Muscle of back (tissue), 13 donors: ENCODE measurements at places on chromosomes 16 and 17. TPM values are rescaled to one million over a fixed set of nuclear protein-coding genes. Genes with fewer than 3 reads are reported as not detected.
A peak's percentile ranks its signal among the peaks of the same experiment; 100 is the strongest.

Gene TNK1
- 0.69 TPM for polyA plus RNA-seq

Gene DCUN1D3
- polyA plus RNA-seq, result 6.2 TPM

Gene PRKCB
- 3.6 TPM for polyA plus RNA-seq

Gene KRTAP4-1
- polyA plus RNA-seq, result not detected

Gene TBC1D28
- not detected for polyA plus RNA-seq

Gene LPO
- 0.17 TPM for polyA plus RNA-seq

DNA sequence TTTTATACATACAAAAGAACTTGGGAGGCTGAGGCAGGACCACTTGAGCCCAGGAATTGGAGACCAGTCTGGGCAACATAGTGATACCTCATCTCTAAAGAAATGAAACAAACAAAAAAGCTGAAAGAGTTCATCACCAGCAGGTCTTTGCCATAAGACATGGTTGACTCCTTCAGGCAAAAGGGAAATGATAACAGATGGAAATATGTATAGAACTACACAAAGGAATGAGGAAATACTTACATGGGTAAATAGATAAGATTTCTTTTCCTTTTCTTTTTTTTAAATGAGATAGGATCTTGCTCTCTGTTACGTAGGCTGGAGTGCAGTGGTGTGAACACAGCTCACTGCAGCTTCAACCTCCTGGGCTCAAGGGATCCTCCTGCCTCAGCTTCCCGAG lies 165.3 kb downstream of the PARN start:
- no peak for DNase-seq

GRCh38 chr16:17499223-17499902 lies 28.6 kb upstream of the XYLT1 start:
- DNase-seq, result no peak

DNA sequence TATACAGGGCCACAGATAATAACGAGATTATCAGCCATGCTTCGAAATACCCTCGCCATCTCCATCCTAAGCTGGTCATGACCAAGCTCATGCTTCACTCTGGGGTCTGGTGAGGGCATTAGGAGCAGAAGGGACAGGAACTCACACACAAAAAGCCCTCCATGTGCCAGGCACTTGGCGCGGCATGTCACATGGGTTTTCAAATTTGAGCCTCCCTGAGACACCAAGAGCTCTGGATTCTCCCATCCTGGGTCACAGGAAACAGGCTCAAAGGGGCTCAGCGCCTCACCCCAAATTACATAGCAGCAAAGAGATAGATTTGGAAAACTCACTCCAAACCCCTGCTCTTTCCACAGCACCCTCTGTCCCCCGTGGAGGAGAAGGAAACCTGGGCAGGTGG lies 239.5 kb downstream of the GSG1L start:
- DNase-seq, result no peak

DNA sequence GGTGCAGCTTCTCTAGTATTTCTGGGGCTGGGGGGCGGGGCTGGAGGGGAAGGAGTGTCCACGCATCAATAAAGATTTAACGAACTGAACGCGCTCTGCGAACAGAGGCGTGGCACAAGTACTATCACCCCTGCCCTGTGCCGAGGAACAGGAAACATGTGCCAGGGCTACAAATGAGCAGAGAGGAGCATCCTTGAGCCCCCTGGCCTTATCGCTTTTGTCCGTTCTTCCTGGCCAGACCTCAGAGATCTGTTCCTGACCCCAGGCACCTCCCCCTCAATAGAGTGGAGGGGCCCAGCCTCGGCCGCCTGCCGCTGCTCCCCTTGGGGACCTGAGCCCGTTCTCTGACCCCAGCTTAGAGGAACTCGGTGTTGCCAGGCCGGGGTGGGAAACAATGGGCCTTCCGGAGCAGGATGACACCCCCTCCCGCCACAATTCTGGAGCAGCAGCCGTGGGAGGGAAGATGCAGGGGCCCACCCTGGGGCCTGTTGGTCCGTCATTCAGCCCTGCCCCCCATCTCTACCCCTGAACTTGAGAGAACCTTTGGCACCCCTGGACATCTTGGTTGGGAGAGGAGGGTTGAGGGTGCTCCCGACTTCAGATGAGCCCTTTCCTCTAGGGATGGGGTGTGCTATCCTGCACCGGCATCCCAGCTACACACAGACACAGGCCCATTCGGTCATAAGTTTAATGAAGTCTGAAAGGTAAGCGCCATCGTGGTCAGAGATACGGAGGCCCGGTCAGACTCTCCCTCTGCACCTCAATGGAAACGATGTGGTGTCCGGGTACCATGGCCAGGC lies 1.1 kb downstream of the NAA38 start:
- peak; percentile 55 for DNase-seq

DNA sequence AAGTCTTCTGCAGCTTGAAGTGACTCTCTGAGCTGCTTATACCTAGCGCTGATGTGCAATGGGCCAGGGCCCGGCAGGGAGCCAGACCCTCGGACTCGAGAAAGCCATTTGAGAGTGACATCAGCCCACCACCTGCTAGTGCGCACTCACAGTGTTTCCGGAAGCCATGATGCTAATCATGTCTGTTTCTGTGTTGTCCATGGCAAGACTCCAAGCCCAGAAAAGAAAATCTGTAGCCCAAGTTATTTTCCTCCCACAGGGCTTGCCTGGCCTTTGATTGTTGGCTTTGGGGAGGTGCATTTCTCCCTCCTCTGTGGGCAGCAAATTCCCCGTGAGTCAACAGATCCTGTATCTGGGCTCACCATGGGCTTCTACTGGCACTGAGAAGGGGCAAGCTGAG lies 1.8 kb upstream of the CDRT4 start:
- DNase-seq, result peak; percentile 39

DNA sequence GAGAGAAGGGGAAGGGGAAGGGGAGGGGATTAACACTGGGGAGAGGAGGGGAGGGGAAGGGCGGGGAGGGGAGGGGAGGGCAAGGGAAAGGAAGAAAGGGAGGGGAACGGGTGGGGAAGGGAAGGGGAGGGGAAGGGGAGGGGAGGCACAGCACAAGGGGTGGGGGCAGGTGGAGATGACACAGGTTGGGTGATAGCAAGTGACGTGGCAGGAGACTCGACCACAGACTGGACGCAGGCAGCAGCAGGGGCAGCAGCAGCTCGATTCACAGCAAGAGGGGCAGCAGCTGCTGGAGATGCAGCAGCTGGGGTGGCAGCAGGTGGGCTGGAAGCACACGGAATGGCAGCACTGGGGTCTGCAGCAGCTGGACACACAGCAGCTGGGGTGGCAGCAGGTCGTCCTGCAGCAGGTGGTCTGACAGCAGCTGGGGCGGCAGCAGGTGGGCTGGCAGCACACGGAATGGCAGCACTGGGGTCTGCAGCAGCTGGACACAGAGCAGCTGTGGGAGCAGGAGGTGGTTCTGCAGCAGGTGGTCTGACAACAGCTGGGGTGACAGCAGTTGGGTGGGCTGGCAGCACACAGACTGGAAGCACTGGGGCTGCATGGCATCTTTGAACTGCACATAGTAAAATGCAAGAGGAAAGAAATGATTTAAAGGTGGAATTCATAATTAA lies at the start of gene KRTAP4-16:
Gene KRTAP4-16 (minus strand): TSS at position 624 of the 674 bp plus-strand sequence. CDS start 0 bp downstream, at position 624.
- no peak for DNase-seq

- DNase-seq, result no peak
Measured at GRCh38 chr16:53895433-53895832, 191.5 kb downstream of the FTO start.

DNA sequence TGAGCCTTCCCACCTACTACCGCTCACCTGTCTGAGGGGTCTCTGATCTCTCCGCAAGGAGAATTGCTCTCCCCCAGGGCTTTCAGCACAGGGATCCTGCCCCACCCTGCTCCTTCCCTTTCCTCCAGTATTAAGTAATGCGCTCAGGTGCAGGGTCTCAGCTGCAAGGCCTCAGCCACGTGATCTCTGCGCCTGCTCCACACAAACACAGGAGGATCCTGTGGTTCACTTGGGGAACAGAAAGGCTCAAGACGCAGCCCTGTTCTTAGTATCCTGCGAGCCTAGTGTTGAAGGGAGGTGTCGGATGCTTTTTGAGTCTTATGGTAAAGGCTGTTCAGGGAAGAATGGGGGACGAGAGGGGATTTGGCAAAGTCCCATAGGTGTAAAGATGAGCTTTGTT lies 41.6 kb upstream of the GCSH start:
- DNase-seq, result no peak

GRCh38 chr16:58638148-58639036 lies 8.8 kb upstream of the CNOT1 start:
- DNase-seq, result no peak

- no peak for DNase-seq
Measured at GRCh38 chr17:4357030-4357628, 9.3 kb downstream of the UBE2G1 start.

GRCh38 chr17:82932518-82933310 lies 92.9 kb upstream of the ZNF750 start:
- DNase-seq, result no peak

GRCh38 chr17:82900741-82901140 lies 60.9 kb upstream of the ZNF750 start:
- no peak for DNase-seq

DNA sequence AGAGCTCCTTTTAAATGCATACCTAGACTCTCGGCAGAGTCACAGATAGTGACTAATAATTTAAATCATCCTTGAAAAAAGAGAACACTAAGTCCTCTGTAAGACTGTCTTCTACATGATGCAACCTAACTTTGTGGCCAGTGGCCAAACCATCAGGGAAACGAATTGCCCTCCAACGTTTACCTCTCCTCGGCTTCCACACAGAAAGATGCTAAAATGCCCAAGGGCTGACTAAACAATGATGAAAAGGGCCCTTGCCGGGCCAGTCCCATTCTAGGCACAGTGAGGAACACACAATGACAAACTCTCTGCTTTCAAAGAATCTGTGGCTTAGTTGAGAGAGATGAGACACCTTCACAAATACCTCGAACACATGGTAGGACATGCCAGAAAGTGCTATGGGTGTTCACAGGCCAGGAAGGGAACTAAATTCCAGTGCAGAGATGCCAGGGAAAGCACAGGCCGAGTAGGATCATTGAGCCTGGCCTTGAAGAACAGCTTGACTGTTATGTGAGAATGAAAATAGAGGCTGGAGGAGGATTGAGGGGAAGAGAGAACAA lies 35.3 kb upstream of the PITPNM3 start:
- DNase-seq, result peak; percentile 79

DNA sequence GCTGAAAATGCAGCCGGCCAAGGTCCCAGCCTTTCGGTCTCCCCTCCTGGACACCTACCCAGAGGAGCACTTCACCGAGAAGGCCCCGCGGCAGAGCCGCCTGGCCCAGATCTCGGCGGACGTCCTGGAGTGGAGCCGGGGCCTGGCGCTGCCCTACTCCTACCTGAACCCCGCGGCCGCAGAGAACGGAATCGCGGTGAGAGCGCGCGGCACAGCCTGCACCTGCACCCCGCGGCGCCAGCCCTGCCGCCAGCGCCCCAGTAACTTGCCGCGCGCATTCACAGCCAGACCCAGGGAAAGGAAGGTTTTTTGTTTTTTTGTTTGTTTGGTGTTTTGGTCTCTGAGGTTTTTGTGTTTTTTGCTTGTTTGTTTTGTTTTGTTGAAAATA lies 15.2 kb downstream of the ALOX12B start:
- DNase-seq, result no peak
